ENCODE measurements at places on chromosomes 5 and 9.

GRCh38 chr5:1051366-1051720, 42.7 kb downstream of the NKD2 start:
- DNase-seq: no peak

- no peak for DNase-seq
Observed at GRCh38 chr9:16970321-16970720, 99.9 kb upstream of the BNC2 start.

DNA sequence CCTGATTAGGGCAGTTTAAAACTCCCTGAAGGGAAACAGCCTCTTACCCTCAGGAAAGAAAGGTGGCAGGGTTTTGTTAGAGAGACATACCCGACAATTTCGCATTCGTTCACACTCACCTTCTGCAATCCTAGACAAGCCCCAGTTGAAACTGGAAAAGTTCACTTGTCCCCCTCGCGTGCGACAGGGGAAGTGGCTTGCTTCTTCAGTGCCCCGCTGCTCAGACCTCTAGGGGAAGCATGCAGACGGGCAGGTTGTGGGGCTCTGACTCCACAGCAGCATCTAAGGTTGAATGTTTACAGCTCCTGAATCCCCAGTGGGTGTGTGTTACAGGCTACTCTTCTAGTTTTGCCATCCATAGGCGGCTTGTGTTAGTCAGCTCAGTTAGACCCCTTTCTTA, 575.7 kb upstream of the ACO1 start:
- DNase-seq: no peak

GRCh38 chr5:162911873-162912272, 525.5 kb upstream of the CCNG1 start:
- no peak for DNase-seq

GRCh38 chr5:6448622-6449464, at the start of gene UBE2QL1:
TSS of gene UBE2QL1 (plus strand) at chr5:6448859. CDS start at chr5:6448894, 35 bp downstream.
- no peak for DNase-seq

- DNase-seq: no peak
Observed at GRCh38 chr5:175582697-175583096, 75.2 kb upstream of the HRH2 start.

- no peak for DNase-seq
Observed at GRCh38 chr5:142600092-142600491, 85.8 kb downstream of the FGF1 start.

- no peak for DNase-seq
Observed at GRCh38 chr5:14407746-14408175, 173.8 kb upstream of the OTULINL start.

- DNase-seq: no peak
Observed at GRCh38 chr5:6048746-6049145, 329.6 kb downstream of the MED10 start.

DNA sequence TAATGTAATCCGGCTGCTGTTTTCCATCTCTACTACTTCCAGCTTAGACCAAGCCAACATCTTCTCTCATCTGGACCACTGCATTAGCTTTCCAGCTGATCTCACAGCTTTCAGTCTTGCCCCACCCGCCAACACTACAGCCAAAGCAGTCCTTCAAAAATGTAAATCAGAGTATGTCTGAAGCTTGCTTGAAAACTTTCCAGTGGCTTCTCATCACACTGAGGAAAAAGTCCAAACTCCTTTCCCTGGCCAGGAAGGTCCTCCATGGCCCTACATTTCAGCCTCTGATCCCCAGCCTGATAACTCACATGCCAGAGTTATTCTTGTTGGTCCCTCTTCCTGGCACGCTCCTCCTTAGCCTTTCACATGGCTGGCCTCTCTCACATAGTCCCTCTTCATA, 38.5 kb downstream of the TTC1 start:
- no peak for DNase-seq

DNA sequence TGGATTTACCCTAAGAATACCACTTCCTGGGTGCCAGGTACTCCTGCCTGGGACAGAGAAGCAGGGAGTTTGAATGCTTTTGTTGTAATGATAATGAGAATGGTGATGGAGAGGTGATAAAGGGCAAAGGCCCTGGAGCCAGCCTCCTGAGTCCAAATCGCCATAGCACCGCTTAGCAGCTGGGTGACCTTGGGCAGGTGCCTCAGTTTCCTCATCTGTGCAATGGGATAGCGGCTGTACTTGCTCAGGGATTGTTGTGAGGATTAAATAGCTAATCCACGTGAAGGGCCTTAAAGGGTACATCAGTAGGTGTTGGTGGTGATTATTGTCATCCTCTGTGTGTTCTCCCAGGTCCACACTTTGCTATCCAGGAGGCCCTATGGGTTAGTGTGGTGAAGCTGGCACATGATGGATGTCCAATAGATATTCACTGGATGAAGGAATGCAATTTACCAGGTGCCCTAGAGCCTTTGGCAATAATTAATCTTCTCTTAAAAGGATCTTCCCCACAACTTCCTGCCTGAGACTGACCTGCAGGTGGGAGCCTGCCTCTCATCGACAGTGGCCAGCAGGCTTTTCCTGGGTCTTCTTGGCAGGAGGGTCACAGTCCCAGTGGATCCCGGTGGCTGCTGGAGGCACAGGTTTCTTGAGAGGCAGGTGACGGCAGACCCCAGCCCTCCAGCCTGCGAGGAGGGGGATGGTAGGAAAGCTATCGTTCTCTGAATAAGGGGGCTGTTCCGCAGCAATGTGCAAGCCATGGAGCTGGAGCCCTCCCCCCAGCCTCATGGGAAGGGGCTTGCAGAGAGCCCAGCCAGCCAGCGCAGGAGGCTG, 160.2 kb downstream of the MACROH2A1 start:
- DNase-seq: no peak

- DNase-seq: no peak
Observed at GRCh38 chr9:90365666-90366065, 277.0 kb downstream of the DIRAS2 start.

DNA sequence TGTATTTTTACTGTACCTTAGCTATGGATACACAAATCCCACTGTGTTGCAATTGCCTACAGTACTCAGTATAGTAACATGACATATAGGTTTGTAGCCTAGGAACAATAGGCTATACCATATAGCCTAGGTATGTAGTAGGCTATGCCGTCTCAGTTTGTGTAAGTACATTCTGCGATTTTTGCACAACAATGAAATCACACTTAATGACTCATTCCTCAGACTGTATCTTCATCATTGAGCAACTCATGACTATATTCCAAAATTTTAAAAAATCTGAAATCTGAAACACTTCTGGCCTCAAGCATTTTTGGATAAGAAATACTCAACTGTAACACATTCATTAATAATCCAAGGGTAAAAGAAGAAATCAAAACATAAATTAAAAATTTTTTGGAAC, 666.8 kb upstream of the GRAMD2B start:
- no peak for DNase-seq

- no peak for DNase-seq
Observed at GRCh38 chr9:114000671-114001409, 77.3 kb downstream of the AMBP start.

DNA sequence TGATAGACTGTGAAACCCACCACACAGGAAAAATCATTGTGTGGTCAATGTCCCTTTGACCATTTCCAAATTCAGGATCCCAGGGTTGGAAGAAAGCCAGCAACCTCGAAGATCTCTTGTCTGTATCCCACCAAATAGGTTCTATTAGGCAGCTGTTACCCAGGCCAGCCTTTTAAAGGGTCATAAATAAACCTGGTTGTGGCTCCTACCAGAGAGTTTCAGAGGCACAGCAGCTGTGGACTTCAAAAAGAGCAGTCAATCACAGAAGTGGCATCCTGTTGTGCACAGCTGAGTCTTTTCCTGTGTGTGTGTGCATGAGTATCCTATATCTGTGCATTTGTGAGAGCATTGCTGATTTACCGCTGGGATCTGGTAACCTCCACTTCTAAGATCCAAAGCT, 23.7 kb upstream of the OR2S2 start:
- no peak for DNase-seq

DNA sequence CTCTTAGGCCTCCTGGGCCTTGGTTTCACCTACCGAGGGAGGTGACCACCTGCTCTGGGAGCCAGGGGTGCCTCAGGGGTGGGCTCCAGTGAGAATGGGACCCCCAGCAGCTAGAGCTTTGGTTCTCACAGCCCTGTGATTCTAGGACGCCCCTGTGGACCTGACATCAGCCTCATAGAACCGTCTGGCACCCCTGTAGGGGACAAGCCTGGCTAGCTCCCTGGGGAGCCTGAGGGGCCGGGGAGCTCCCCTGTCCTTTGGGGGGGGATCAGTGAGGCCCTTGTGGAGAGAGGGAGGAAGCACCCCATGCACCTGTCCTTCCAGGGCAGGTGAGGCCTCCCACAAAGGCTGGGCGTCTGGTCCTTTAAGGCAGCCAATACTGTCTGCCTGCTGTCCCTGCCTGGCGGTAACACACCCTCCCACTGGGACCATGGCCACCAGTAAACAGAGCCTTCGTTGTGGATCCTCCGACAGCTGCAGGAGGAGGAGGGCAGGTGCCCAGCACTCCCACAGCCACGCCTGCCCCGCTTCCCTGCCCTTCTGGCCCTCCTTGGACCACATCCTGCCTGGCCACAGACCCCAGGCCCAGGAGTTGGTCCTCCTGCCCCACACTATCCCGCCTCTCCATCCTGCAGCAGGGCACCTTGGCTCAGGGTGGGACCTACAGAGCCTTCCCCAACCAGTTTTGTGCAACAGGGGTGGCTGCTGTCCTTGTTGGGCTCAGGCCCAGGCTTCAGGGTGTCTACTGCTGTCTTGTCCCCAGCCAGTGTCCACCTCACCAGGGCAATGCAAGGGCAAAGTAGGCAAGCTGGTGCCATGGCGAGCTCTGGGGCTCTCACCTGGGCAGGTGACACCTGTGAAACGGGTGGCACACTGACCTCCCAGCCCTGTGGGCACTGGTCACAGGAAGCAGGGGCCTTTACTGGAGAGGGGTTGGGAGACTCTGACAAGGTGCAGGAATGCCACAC, 3.0 kb upstream of the TUBB4B start:
- no peak for DNase-seq

- no peak for DNase-seq
Observed at GRCh38 chr5:116359592-116359991, 215.0 kb downstream of the SEMA6A start.
